H9 (cell line): ENCODE measurements at places on chromosomes 7 and 10.

GRCh38 chr7:92409357-92409756 is 37.9 kb upstream of the GATAD1 start:
- no peaks in the 10 kb centered on the region for H3K4me1 ChIP-seq
- H3K27me3 ChIP-seq = no peaks in the 10 kb centered on the region
- H3K27ac ChIP-seq = no peak overlapping the region
- H3K36me3 ChIP-seq = no peaks in the 10 kb centered on the region

DNA sequence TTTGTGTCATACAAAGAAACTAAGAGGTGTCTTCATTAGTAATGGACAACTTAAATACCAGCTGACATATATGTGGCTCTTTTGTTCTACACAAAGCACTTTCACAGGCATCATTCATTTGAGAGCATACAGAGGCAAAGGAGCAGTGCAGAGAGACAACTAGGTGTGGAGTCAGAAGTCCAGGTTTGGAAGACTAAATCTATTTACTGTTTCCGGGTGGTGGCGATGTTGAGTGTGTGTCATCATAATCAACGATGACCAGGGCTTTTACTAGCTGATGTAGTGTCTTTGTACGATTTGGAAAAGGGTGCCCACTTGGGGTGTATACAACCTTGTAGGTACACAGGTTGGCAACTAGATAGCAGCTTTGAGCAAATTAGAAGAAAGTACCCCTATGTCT is 195.5 kb upstream of the CCDC6 start:
- H3K4me3 ChIP-seq = no peak overlapping the region
- peaks cover 3% of the 10 kb centered on the region; the same call in 1 of the 2 replicates for H3K4me1 ChIP-seq
- H3K27me3 ChIP-seq = no peaks in the 10 kb centered on the region
- DNase-seq = no peak
- H3K36me3 ChIP-seq = peaks cover 24% of the 10 kb centered on the region

- H3K27ac ChIP-seq = no peak overlapping the region
- no peaks in the 10 kb centered on the region; the same call in 1 of the 2 replicates for H3K4me1 ChIP-seq
- DNase-seq = no peak
- no peaks in the 10 kb centered on the region; the same call in 1 of the 2 replicates for H3K27me3 ChIP-seq
- H3K4me3 ChIP-seq = no peak overlapping the region; the same call in 2 of the 3 replicates
Measured at GRCh38 chr10:94358480-94358879, 4.3 kb downstream of the NOC3L start.

GRCh38 chr10:30176182-30176581 is 116.8 kb upstream of the JCAD start:
- no peaks in the 10 kb centered on the region for H3K27me3 ChIP-seq
- no peaks in the 10 kb centered on the region for H3K36me3 ChIP-seq
- no peak for DNase-seq
- no peak overlapping the region for H3K27ac ChIP-seq
- H3K4me1 ChIP-seq = no peaks in the 10 kb centered on the region
- no peak overlapping the region for H3K4me3 ChIP-seq

DNA sequence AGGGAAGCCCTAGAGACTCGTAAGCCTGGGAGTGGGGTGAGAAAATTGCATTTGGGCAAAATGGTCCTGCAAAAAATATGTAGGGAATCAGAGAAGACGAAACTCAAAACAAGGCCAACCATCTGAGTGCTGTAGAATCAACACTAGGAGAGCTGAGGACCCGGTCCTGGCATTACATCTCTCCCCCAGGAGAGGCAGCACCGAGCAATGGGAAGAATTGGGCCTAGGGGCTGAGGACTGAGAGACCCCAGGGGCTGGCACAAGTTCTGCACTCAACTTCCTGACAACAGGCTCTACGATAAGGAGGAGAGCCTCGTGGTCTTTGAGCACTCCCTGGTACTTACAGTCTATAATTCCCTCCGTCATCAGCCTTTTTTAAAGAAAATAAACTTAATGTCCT is 47.6 kb downstream of the BPGM start:
- no peaks in the 10 kb centered on the region for H3K4me1 ChIP-seq
- peak; percentile 75 for DNase-seq
- H3K27me3 ChIP-seq = no peaks in the 10 kb centered on the region
- no peak overlapping the region for H3K27ac ChIP-seq
- no peak overlapping the region for H3K4me3 ChIP-seq
- no peaks in the 10 kb centered on the region for H3K36me3 ChIP-seq

DNA sequence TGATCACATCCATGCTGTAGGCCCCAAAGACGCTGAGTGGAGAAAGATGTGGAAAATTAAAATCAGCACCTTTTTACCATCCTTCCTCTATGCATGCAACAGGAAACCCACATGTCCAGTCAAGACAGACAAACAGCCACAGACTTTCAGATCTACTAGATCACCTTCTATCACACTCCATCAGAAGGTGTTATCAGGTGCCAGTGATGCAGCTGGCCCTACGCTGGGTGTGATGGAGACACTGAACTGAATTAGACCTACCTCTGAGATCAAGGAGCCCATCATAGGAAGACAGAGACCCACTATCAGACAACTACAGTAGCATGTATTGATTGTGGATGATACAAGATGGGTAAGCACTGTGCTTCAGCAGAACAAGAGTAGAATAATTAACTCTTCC is 15.5 kb downstream of the CYP3A4 start:
- H3K36me3 ChIP-seq = no peaks in the 10 kb centered on the region
- DNase-seq = no peak
- no peak overlapping the region for H3K27ac ChIP-seq
- no peak overlapping the region for H3K4me3 ChIP-seq

DNA sequence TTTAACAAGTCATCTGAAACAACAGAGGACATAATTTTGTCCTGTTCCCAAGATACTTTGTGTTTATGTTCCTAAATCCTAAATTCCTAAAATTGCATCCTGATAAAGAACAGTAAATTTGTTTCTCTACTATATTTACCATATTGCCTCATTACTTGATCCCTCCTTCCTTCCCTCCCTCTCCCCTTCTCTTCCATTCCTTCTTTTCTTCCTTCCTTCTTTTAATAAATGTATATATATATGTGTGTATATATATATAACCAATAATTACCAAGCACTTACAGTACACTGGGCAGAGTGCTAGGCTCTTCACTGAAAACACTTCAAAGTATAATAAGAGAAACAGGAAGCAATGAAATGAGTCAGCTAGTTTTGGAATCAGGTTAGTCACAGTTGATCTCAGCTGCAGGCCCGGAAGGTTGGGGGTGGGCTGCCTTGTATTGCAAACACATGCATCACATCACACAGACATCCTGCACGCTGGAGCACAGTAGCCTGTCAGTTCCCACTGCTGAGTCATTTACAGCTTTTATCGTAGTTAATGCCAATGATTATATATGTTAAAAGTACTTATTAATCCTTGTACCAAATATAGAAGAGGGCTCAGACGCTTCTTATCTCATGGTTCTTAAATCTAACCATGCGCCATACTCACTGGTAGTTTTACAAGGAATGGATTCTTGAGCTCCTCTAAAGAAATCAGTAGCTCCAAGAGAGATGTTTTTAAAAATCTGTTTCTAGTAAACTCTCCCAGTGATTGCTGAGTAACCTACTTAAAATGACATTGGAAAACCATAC is 551.7 kb downstream of the GRM8 start:
- DNase-seq = peak; percentile 81
- H3K36me3 ChIP-seq = peaks cover 3% of the 10 kb centered on the region; the same call in 2 of the 3 replicates
- H3K4me1 ChIP-seq = no peaks in the 10 kb centered on the region
- H3K4me3 ChIP-seq = no peak overlapping the region
- H3K27me3 ChIP-seq = no peaks in the 10 kb centered on the region

GRCh38 chr7:106640368-106641141 is 20.4 kb downstream of the CCDC71L start:
- no peaks in the 10 kb centered on the region for H3K27me3 ChIP-seq
- no peaks in the 10 kb centered on the region; the same call in 2 of the 3 replicates for H3K36me3 ChIP-seq
- no peak for DNase-seq
- H3K4me1 ChIP-seq = no peaks in the 10 kb centered on the region
- no peak overlapping the region for H3K4me3 ChIP-seq

- no peak overlapping the region for H3K4me3 ChIP-seq
- no peaks in the 10 kb centered on the region; the same call in 2 of the 3 replicates for H3K36me3 ChIP-seq
- H3K27ac ChIP-seq = no peak overlapping the region
Measured at GRCh38 chr7:105769901-105770628, 106.3 kb downstream of the ATXN7L1 start.
